ENCODE measurements at places on chromosomes 3 and 15.

DNA sequence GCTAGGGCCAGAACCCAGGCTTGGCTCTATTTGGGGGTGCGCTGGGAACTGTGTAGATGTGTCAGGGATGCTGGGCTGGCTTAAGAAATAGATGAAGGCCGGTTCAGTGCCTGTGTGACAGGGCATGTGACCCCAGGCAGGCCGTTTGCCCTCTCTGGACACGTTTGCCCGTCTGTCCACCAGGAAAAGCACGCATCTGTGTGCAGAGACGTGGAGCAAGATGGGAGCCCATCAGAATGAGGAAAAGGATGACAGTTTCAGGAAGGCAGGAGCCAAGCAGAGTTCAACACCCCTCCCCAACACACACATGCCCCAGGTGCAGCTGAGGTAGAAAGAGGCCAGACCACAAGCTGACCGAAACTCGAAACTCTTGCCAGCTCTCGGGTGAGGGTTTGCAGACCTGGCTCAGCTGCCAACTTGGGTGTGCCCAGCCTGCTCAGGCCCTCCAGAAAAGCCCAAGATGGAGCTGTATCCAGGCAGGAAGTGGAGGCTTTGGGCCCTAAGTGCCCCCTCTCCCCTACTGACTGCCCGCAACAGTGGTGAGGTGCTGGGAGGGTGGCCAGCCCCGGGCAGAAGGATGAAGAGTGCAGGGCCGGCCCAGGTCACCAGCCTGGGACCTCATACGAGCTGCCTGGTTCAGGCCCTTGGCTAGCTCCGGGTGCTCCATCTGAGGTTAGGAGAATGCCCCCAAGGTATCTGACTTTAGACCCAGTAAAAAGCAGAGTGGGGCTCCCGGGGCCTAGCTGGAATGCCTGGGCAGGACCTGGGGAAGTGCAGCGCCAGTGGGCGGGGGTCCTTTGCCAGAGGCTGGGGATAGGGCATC, 10.2 kb upstream of the MESP1 start:
- DNase-seq: no peak

DNA sequence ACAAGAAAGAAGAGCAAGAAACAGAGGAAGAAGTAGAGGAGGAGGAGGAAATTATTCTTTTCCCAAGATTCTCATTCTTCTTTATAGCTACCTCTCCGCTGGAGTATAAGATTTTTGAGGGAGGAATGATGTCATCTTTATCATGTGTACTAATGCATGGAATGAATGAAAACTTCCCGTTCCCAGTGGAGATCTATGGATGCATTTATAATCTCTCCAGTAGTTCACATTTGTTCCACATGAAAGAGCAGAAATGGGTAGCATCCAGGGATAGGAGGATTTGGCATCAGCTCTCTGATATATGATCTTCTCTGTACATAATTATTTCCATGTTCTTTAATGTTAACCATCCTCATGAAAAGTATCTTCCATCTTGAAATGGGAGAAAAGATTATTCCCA, 244.4 kb downstream of the ADAMTSL3 start:
- no peak for DNase-seq

GRCh38 chr3:101204246-101204645, 116.1 kb downstream of the IMPG2 start:
- no peak for DNase-seq

- DNase-seq: no peak
Measured at GRCh38 chr3:182855076-182855475, 61.8 kb downstream of the ATP11B start.

GRCh38 chr15:100206643-100207042, 135.1 kb downstream of the ADAMTS17 start:
- no peak for DNase-seq

GRCh38 chr3:110184536-110184935, 847.2 kb upstream of the DPPA4 start:
- no peak for DNase-seq

- DNase-seq: no peak
Measured at GRCh38 chr15:39631357-39631756, 50.5 kb downstream of the THBS1 start.

DNA sequence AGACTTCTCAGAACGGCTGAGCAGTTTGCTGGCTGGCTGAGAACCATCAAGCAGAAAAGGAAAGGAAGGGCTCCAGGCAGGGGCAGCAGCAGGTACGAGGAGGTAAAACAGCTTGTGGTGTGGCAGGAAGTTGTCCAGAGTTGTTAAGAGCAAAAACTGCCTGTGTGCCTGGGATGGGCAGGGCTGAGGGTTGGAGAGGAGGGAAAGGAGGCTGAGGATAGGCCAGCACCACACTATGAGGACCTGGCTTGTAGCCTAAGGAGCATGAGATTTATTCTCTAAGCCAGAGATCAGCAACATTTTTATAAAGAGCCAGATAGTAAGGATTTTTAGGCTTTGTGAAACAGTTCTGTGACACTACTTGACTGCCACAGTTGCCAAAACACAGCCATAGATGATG, 8.0 kb downstream of the IGSF10 start:
- DNase-seq: no peak

GRCh38 chr3:70990723-70991122, 592.8 kb downstream of the FOXP1 start:
- no peak for DNase-seq

GRCh38 chr3:65448120-65448519, 590.6 kb downstream of the MAGI1 start:
- DNase-seq: no peak

- no peak for DNase-seq
Measured at GRCh38 chr3:99534951-99535704, 103.3 kb upstream of the COL8A1 start.

DNA sequence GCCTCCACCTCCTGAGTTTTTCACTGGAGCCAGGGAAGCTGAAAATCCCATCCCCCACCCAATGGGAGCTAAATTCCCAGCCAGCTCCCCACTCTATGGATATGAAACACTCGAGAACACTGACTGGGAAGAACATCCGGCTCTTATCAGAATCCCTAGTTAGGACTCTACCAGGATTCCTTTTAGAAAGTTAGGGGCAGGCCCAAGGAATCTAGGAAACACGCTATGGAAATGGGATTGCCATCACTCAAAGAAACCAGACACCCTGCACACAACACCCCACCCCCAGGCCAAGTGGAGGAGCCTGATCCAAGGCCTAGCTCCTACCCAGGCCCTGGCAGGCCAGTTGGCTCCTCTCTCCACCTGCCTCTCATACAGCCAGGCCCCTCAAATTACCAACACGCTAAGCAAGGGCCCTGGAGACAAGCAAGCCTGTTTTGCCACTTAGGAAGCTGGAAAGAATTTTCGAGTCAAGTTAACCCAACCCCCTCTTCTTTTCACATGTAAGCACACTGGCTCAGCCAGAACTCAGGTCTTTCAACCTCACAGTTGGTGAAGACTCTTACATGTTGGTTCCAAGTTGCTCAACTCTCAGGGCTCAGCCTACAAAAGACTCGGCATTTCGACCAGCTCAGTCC, 75.5 kb downstream of the RBPMS2 start:
- no peak for DNase-seq

DNA sequence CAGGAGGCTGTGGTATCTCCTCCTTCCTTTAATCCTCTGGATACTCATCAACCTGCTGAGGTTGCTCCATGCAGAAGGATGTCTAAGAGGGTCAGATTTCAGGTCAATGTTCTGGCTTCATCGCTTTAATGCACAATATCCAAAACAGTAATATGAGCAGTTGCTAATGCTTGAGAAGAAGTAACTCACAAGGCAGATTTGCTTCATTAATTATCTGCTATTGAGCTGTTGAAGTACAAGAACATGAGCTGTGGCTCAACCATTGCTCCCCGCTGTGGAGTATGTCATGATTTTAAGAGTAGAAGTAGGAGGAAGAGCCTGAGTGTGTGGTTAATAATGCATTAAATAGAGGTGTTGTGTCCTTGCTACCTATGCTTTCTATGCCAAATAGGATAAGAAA, 1412.9 kb upstream of the ALCAM start:
- DNase-seq: no peak

- DNase-seq: no peak
Measured at GRCh38 chr3:188320757-188321156, 166.8 kb downstream of the LPP start.

- no peak for DNase-seq
Measured at GRCh38 chr3:159818997-159819500, 169.6 kb upstream of the IL12A start.

DNA sequence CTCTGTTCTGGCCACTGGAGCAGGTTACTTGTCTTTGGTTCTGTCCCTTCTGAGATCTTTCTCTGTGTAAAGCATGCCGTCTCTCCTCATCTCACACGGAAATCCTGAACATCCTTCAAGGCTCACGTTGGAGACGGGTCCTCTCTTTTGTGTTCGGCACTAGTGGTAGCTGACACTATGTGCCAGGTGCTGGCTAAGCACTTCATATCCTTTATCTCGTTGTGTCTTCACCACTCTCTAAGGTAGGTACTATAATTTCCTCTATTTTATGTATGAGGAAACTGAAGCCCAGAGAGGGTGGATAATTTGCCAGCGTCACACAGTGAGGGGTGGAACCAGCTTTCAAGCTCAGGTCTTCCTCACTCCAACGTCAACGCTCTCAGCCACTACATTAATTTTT, 1.2 kb downstream of the IFT122 start:
- no peak for DNase-seq

DNA sequence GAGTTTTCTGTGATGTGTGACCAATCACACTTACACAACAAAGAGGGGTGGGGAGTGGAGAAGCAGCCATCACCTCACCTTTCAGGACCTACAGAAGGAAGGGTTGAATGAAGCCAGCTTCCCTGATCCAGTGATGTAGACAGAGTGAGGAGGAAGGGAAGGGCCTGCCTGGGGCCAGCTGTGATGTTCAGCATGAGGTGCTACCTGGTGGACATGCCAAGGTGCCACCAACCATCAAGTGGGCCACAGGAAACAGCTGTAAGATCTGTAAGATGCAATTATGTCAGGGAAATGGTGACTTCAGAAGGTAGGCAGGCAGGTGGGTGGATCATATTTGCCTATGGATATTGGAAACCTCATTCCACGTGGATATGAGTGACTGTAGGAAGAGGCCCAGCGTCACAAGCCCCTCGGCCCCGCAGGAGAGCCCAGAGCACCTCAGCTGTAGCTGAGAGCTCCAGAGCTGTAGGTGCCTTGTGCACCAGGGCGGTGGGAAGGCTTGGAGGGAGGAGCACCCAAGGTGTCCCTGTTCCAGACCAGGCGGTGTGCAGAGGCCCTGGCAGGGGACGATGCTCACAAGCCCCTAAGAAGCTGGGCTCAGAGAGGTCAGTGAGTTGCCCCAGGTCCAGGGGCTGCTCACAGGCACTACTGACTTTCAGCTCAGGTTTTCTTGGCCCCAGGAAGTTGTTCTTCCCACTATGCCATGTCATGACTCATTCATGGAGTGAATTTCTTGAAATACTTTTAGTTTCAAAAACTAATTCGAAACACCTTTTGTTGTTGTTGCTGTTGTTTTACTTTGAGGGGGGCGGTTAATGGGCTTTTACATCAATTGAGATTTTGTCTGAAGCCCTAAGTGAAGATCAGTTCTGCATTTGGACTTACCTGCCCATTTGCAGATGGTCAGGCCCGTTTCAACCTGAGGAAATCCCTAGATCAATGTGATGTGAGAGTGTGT, 94.2 kb upstream of the ALDH1A3 start:
- no peak for DNase-seq

GRCh38 chr15:101252836-101253235, 988 bp upstream of the CHSY1 start:
- no peak for DNase-seq

DNA sequence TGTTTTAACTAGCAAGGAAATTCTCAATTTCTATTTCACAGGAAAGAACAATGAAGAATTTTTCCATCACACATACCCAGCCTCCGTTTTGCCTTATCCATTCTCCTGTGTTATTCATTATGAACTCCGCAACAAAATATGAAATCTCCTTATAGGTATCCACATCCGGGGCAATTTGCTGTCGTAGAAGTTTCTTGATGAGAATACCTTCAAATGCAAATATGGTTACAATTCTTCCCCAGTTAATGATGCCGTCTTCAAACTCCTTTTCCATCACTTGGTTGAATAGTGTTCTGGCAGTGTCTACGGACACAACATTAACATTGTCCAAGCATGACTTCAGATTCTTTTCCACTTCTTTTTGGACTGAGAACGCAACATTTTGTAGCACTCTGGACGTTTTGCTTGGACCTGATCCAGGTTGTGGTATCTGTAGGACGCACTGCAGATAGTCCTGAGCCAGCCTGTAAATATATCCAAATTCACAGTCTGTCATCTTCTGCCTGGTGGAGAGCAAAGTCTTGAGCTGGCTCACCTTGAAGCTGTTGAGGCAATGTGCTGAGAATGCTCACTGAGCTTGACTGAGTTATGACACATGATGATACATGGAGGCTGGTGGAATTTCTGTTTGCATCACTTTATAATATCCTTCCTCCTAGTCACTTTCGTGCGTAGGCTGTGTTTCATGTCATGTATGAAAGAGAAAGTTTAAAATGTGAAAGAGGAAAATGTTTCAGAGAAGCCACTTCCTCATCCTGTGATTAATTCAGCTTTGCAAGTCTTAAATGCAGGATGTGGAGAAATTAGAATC, at the start of gene BCL2A1:
BCL2A1 (minus strand) TSS at position 573 of the 811 bp plus-strand sequence; CDS start at position 496, 77 bp downstream.
- peak; percentile 27 for DNase-seq

GRCh38 chr3:33577173-33577572, 137.0 kb upstream of the UBP1 start:
- no peak for DNase-seq

DNA sequence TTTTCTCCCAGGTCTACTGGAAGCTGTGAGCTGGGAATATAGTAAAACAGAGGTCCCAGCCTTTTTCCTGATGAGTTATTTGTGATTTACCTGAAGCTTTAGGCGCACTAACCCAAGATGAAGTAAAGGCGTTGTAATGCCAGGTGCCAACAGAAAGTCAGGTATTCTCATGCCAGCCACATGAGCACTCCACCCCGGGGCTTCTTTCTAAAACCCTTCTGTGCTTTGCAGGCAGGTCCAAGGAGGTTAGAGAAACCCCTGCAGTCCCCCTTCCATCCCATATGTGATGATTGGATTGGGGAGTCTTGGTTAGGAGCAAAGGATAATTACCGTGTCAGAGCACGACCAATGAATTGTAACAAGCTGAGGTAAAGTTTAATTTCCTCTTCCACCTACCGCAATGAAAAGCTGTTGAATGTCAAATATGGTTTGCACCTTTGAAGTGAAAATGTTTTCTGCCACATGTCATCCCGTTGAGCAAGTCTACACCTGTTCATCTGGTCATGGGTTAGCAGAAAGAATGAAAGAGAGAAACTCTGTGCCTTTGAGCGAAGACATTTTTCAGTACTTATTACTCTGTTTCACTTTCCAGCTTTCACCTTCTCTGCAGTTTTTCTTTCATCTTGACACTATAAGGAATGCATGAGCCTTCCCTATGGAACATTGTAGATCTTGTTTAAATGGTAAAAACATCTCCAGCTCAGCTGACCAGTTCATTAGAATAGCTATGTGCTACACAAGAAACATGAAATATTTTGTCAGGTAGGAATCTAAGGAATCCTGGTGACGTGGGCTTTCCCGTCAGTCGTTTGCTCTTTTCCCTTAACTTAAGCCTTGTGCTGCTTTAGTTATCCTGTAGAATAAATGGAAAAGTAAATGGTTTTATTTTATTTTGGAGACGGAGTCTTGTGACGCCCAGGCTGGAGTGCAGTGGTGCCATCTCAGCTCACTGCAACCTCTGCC, 204.6 kb upstream of the IL12A start:
- DNase-seq: no peak
